Pulmonary artery endothelial cell (primary cell): ENCODE measurements at places on chromosomes 6 and 20. TPM values are rescaled to one million over a fixed set of nuclear protein-coding genes. Genes with fewer than 3 reads are reported as not detected.

Gene ANKRD66
- not detected in 2 replicates for total RNA-seq

Gene SEMG1
- total RNA-seq, result not detected in 2 replicates

Gene LYRM2
- 16.2 and 17.5 TPM in 2 replicates for total RNA-seq

Gene FAM83B
- total RNA-seq, result 0.04 TPM in 1 of 2 replicates, not detected in the other

Gene DEK
- 107 and 149 TPM in 2 replicates for total RNA-seq

Gene MAD2L1BP
- total RNA-seq, result 19.3 and 25.0 TPM in 2 replicates

Gene RPP40
- total RNA-seq, result 26.2 and 32.9 TPM in 2 replicates

Gene LPA
- not detected in 2 replicates for total RNA-seq
